HEK293T (cell line): ENCODE measurements at places on chromosomes 12 and 14.
A peak's percentile ranks its signal among the peaks of the same experiment; 100 is the strongest.

DNA sequence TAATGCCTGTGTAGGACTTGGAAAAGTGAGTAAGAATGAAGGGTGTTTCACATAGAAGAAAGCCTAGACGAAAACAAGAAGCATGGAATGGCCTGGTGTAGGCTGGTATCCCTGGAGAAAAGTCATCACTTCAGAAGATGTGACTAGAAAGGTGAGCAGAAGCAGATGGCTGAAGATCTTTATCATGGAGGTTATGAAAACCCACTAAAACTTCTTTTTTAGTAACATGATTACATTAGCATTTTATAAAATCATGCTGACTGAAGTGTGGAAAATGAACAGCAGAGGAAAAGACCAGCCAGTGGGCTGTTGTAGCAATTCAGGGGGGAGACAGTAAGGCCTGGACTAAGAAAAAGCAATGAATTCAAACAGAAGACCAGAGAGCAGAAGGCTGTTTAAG is 114.5 kb upstream of the G2E3 start:
- no peak for DNase-seq

GRCh38 chr12:96258104-96258961 is 64.2 kb downstream of the ELK3 start:
- DNase-seq: no peak

GRCh38 chr12:65492998-65493912 is 214.8 kb downstream of the MSRB3 start:
- no peak for DNase-seq

DNA sequence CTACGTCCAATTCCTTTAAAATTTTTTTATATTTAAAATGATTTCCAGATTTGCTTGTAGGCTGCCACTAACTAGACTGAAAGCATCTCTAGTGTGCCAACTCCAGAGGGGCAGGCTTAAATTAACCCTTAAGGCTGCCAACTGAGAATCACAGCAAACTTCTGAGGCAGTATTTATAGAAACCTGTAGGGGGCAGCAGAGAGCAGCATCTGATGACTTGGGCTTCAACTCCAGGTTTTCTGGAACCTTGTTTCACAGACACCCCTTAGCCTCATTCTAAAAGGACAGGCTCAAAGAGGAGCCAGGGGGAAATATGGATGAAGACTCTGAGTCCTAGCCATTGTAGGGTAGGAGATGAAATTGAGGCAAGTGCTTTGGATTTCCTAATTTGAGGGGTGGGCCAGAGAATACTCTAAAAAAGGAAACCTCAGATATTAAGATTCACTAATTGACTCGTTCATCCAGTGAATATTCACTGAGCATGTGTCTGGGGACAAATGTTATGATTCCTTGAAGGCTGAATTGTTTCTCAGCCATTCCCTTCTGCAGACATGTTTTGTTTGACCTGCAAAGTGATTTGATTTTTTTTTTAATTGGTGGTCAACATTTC is 63.3 kb upstream of the HSPB8 start:
- peak; percentile 62 for DNase-seq

GRCh38 chr12:66066137-66066928 is 64.2 kb downstream of the LLPH start:
- DNase-seq: peak; percentile 62

- DNase-seq: peak; percentile 90
Measured at GRCh38 chr12:47949441-47950341, 13.7 kb upstream of the TMEM106C start.

DNA sequence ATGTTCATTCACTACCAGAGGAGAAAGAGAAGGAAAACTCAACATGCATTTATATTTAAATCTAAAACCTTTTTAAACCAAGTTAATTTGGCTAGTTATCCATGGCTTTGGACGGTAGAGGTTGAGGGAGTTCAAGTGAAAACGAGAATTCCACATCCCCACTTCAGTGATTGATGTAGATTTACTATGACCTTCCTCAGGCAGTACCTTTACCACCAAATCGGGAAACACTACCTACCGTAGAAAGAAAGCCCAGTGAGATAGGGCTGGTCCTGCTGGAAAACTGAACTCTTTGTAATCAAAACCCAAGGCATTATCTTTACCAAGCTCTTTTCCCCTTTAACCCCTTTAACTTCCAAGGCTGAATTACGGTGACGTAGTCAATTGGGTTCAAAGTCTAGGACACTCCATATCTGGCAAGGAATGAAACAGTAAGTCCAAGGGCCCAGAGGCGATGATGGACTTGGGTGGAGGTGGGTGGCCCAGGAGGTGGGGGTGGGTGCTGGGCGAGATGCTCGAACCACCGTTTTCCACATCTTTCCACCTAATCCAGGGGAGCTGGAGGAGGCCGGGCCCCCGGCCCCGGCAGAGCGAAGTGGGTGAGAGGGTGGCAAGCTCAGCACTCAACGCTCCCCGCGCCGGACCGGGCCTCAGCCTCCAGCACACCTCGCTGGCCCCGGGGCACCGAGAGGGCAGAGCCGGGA is 618 bp downstream of the SEC23A start:
- peak; percentile 26 for DNase-seq

DNA sequence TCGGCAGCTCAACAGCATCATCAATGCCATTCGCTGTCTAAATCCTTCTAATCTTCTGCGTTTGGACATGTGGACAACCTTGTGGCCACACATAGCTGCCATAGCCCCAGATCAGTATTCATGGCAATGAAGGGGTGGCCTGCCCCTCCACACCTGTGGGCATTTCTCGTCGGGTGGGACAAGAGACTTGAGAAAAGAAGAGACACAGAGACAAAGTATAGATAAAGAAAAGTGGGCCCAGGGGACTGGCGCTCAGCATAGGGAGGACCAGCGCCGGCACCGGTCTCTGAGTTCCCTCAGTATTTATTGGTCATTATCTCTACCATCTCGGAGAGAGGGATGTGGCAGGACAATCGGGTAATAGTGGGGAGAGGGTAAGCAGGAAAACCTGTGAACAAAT is 42.3 kb downstream of the MAGOHB start:
- no peak for DNase-seq

- no peak for DNase-seq
Measured at GRCh38 chr14:70716483-70716882, 74.8 kb downstream of the TTC9 start.

GRCh38 chr12:47017041-47017713 is 62.2 kb upstream of the PCED1B start:
- DNase-seq: no peak

GRCh38 chr12:113747017-113747416 is 219.1 kb downstream of the RBM19 start:
- DNase-seq: peak; percentile 30

DNA sequence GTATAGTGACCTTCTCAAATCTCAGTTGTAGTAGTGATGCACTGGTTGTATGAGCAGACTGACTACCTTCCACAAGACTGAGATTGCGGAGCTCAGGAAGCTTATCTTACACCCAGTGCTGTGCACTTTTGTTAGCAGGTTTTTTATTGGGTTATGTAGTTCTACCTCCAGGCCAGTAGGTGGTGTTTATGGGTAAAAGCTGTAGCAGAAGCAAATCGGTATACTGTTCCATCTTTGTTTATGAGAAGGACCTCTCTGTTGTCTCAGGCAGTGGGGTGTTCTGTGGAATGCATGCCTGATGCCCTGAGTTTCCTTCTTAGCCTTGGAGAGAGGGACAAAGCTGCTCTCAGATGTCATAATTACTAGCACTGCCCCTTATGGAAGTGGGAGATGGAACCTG is 217.8 kb downstream of the LRFN5 start:
- no peak for DNase-seq

GRCh38 chr12:94717108-94717507 is 66.8 kb upstream of the TMCC3 start:
- DNase-seq: no peak
